H7 (cell line): ENCODE measurements at places on chromosomes 2 and 18. TPM values are rescaled to one million over a fixed set of nuclear protein-coding genes. Genes with fewer than 3 reads are reported as not detected.

ZNF385B gene
- 0.41 and 0.90 TPM in 2 replicates for total RNA-seq

DNA sequence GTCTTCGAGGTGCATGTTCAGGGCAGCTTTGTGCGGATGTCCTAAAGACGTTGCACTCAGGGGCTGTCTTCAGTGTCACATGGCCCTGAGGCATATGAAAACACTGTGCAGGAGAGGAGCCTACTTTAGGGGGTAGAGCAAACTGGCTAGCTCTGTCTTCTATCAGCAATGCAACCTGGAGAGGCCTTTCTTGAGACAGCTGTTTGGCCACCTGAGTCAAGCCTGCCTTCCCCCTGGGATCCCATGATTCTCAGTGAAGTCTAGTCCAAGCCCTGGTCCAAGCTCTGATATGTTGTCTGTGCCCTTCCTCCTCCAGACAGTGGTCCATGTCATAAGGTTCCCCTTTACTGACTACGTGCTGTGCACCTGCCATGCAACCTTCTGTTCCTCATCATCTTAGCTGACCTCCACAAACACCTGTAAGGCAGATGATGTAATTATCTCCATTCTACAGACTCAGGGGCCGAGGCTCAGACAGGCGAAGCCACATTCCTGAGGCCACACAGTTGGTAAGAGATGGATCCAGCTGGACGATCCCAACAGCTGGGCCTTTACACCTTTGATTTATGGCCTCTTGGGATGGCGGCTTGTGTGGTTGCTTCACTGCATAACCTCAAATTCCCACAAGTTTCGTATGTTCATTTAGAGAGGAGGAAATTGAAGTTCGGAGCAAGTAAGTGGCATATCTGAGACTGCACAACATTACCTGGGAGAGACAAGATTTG is 109.9 kb downstream of the COPS8 start:
- no peak for DNase-seq

- DNase-seq, result no peak
Measured at GRCh38 chr2:240990726-240991377, 7.6 kb upstream of the SNED1 start.

GCG gene
- total RNA-seq, result not detected in 2 replicates

IL18RAP gene
- not detected in 2 replicates for total RNA-seq

GRCh38 chr2:60959501-60959900 is 58.0 kb upstream of the PEX13 start:
- DNase-seq, result no peak

DNA sequence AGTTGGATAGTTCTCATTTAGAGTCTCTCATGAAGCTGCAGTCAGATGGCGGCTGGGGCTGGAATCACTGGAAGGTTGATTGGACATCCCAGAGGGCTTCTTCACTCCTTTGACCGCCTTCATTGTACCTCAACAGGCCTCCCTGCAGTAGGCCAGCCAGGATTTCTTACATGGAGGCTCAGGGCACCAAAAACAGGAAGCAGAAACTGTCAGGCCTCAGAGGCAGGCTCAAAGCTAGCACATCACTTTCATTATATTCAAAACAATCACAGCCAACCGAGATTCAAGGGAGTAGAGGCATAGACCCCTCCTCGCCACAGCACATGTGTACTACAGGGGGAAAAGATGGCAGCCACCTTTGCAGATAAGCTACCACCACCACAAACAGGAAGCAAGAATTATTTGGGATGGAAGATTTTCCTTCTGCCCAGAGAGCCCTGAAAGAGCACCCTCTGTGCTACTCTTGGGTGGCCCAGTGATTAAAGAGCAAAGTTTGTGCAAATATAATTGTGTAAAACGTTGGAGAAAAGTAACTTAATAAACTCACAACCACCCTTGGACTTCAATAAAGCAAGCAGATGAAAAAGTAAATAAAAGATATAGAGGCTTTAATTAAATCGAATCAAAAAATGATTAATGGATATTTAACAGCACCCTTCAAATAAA is 155.3 kb downstream of the GFPT1 start:
- no peak for DNase-seq

MEP1B gene
- total RNA-seq, result not detected in 2 replicates

- no peak for DNase-seq
Measured at GRCh38 chr18:28974504-28974903, 797.6 kb upstream of the CDH2 start.

DNA sequence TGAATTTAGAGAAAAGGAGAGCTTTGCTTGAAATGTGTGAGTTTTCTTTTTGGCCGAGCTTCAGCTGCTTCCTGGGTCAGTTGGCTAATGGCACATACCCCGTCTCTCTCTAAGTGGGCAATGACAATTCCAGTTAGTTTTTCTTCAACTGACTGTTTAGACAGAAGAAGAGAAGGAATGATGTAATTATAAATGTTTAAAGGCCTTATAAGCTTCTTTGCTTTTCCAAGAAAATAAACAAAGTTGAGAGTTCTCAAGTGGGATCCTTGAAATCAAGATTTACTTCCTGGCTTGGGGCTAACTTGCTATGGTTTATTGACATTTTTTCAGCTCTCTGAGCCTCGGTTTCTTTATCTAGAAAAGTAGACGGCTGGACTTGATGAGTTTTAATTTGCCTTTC is 794.9 kb upstream of the ACVR2A start:
- no peak for DNase-seq

- DNase-seq, result peak; percentile 26
Measured at GRCh38 chr2:160752475-160753330, 259.1 kb upstream of the RBMS1 start.

GRCh38 chr2:28527196-28527595 is 31.3 kb downstream of the PLB1 start:
- no peak for DNase-seq

C2orf76 gene
- total RNA-seq, result 11.0 and 14.1 TPM in 2 replicates

NXPH2 gene
- 0.55 TPM in 1 of 2 replicates, not detected in the other for total RNA-seq

DNA sequence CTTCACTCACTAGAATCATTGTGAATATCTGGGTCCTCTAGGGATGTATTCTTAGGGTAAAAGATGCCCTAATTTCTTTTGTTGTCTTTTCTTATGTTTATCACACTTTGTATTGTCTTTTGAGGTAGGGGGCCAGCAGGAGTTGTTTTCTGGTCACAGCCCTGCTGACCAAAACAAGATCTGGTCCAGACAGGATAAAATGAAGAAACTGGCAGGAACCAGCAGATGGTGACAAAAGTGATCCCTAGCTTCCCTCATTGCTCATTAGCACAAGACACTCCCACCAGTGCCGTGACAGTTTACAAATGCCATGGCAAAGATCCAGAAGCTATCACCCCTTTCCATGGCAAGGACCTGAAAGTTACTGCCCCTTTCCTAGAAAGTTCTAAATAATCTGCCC is 81.7 kb upstream of the CCDC85A start:
- no peak for DNase-seq

- DNase-seq, result no peak
Measured at GRCh38 chr2:1595274-1595673, 149.0 kb downstream of the PXDN start.
